EH (cell line): ENCODE measurements at places on chromosomes 5 and 9.

- peak; percentile 76 for DNase-seq
These were observed 43.9 kb downstream of the MAPKAP1 start for GRCh38 chr9:125663127-125663526.

DNA sequence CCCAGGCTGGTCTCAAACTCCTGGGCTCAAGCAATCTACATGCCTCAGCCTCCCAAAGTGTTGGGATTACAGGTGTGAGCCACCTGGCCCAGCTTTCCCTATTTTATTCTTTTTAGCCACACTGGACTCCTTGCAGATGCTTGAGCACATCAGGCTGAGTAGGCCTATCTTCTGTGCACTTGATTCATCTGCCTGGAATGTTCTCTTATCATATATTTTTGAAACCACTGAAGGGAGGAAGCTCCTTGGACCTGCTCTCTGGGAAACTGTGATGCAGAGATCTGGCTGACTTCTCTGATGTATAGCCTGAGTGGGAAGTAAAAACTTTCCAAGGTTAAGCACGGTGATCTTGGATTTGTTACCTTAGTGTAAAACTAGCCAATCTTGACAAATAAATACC lies 6.5 kb upstream of the MAT2B start:
- DNase-seq = peak; percentile 65

- peak; percentile 98 for DNase-seq
These were observed 66.4 kb upstream of the PLPP1 start for GRCh38 chr5:55601204-55601618.

DNA sequence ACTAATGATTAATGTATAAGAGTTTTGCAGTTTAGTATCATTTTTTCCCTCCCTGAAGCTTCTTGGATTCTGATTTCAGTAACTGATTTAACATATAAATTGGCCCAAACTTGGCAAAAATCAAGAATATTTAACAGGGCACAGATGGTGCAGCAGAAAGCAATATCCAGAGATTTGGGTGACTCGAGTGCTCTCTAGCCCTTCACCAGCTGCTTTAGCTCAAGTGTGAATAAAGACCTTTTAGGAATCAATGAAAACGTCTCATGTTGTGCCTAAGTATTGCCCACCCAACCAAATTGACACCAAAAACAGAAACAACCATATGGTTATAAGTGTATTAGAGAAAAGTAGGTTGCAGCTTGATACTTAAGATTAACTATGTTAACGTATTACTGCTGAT lies 933.4 kb upstream of the PTPRD start:
- DNase-seq = no peak
